ENCODE measurements at places on chromosomes 7 and 10.

GRCh38 chr10:78474743-78475142, 441.1 kb downstream of the RPS24 start:
- no peak for DNase-seq

- no peak for DNase-seq
Observed at GRCh38 chr10:29734640-29734961, 99.8 kb upstream of the SVIL start.

DNA sequence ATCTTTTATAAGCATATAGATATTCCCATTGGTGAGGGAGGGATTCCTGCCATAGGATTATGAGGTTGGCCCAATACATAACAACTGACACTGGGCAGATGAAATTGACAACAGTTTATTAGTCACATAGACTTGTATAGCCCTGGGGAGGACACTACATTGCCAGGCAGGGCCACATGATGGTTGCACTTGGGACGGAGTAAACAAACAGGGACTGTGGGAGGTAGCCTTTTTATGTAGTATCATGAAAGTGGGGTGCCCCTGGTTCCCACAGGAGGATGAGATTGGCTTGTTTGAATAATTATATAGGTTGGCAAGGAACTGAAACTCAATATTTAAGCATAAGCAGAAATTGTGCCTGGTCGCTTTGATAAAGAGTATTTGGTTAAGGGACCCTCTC, 23.5 kb downstream of the TRIM24 start:
- DNase-seq: no peak

DNA sequence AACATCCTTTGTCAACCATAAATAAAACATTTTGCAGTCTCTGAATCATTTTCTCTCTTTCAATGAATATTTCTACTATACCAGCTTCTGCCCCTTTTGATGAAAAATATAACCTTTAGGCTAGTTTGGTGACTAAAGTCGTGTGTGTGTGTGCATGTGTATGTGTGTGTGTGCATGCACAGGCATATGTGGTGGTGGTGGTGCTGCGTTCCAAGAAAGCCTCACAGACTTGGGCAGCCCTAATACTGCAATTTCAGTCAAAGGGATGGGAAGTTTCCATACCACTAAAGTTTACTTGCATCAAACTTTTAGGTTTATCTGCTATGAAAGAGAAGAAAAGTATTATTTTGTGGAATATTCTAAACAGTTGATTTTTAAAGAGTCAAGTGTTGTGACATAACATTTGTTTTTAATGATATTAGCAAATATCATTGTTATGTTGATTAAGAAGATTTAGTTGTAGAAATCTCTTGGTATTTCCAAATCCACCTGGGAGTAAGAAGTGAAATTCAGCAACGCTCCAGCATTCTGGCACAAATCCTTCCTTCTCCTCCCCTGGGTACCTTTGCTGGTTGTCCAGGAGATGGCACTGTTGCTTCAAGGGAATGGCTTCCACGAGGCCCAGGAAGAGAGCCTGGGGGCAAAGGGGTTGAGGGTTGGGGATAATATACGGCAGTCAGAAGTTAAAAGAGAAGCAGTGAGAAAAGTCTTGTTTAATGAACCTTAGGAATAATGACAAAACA, 41.5 kb downstream of the ASB4 start:
- no peak for DNase-seq

- no peak for DNase-seq
Observed at GRCh38 chr10:110460111-110460809, 37.4 kb upstream of the DUSP5 start.

GRCh38 chr10:62062752-62063512, 161.4 kb downstream of the ARID5B start:
- no peak for DNase-seq

- no peak for DNase-seq
Observed at GRCh38 chr7:86972072-86972471, 87.4 kb downstream of the ELAPOR2 start.

DNA sequence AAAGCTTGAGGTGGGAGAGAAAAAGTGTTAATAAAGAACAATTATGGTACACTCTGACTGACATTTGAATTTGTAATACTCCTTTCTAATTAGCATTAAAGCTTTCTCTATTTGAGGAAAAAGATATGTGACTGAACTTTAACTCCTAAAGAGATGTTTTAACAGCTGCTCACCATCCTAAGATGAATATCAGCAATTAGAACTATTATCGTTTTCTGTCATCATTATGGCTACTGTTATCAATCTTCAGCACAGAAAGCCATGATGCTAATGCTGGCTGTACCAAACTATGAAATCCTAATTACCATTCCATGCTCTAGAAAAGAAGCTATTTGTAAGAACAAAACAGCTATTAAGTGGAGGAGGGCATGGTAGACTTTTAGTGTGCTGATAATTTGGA, 228.8 kb upstream of the CSTF2T start:
- no peak for DNase-seq

GRCh38 chr7:76280408-76280807, 22.1 kb upstream of the HSPB1 start:
- no peak for DNase-seq
